ENCODE measurements at places on chromosomes 5 and 9.
A peak's percentile ranks its signal among the peaks of the same experiment; 100 is the strongest.

DNA sequence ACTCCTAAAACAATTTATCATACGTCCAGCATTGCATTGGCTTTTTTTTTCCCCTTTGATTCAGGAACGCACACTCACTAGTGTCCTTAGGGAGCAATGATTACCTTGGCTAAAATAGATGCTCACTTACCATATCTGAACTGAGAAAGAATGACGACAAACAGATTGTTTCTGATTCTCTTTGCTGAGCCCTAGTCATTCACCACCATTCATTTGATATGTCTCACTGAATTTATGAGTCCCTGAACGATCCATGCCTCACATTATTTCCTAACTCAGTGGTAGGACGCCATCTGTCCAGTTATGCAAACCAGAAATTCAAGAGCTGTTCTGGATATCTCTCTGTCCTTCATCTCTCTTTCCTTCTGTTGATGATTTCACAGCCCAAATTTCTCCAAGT lies 39.3 kb upstream of the DAB2 start:
- no peak for DNase-seq

- no peak for DNase-seq
Measured at GRCh38 chr9:124344291-124345050, 70.8 kb downstream of the PSMB7 start.

DNA sequence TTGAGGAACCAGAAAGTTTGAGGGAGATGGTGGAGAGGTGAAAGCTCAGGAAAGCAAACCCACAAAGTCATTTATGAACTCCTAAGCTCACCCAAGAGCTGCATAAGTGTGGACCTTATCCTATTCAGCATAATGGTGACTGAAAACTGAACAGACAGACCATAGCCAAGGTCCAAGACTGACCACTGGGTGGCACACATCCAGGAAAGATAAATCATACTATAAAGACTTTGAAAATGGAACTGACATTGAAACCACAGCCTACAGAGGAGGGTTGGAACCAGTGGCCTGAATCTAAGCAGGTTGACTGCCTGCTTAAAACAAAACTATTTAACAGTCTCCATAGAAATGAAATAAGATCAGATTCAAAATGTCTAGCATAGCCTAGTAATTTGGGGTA lies 121.0 kb upstream of the RGS7BP start:
- no peak for DNase-seq

DNA sequence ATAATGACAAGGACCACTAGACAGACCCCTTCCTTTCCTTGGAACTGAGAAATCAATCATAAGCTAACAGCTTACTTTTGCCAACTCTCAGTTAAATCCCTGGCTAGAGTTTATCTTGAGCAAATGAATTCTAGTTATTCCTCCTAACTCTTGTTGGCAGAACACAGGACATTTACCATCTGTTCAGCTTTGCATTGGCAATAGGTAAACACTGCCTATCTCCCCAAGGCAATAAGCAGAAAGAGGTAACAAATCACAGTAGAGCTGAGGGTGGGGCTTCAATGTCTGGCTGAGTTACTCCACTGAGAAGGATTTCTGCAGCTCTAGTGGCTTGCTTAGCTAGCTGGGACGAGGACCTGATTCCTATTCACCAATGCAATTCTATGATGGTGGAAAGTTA lies 503.3 kb upstream of the GRIA1 start:
- no peak for DNase-seq

DNA sequence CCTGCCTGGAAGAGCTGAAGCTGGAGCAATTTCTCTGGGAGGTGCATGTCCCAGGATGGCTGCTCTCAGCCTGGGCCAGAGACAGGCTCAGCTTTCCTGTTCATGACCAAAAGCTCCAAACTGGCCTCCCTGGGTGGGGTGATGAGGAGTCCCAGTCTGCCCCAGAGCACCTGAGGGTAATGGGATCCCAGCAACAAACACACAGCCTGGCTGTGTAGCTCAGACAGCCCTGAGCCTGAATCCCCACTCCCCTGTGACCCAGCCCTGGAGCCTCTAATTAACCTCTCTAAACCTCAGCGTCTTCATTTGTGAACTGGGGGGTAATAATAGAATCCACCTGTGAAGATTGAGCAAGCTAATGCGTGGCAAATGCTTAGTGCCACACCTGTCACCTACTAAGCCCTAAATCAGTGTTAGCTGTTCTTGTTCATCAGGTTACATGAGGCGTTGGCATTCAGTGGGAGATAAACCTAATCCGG lies 67.5 kb downstream of the HSPA4 start:
- DNase-seq: no peak

- DNase-seq: no peak
Measured at GRCh38 chr5:73464016-73464745, 15.6 kb upstream of the FOXD1 start.

- no peak for DNase-seq
Measured at GRCh38 chr9:120331913-120332312, 248.1 kb downstream of the CDK5RAP2 start.

DNA sequence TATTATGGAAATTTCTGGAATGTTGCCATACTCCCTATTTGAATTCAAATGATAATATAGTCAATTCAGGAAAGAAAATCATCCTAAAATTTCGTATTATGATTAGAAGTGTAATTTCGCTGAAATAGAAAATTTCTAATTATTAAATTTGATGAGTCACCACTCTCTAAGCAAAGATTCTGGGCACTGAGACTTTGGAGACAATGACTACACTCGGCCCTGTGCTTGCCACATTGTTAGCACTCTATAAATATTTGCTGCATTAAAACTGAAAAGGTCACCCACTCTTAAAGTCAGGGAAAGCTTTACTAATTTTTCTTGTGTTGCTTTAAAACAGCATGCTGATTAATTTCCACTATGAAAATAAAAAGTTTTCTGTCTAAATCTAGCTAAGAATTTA lies 240.3 kb downstream of the TLE4 start:
- no peak for DNase-seq

DNA sequence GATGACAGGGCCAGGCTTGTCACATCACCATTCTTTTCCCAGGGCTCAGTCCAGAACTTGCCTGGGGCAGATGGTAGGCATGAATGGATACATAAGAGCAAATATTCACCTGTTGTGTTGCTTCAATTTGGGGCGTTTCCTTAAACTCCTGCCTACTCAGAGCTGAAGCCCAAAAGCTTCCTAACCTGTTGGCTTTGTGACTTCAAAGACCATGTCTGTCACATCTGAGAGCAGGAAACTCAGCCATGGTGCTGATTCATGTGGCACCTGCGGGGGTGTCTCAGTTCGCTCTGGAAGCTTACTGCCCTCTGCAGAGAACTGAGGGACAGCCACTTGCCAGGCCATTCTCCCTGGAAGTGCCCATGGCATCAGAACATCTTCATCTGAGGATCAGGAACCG lies 246.6 kb downstream of the HSPA4 start:
- no peak for DNase-seq

- DNase-seq: peak; percentile 29
Measured at GRCh38 chr5:177130211-177131018, 3.2 kb upstream of the NSD1 start.

GRCh38 chr9:16272776-16273175 lies 597.7 kb downstream of the BNC2 start:
- DNase-seq: no peak

GRCh38 chr9:38036359-38037084 lies 32.5 kb downstream of the SHB start:
- DNase-seq: no peak

DNA sequence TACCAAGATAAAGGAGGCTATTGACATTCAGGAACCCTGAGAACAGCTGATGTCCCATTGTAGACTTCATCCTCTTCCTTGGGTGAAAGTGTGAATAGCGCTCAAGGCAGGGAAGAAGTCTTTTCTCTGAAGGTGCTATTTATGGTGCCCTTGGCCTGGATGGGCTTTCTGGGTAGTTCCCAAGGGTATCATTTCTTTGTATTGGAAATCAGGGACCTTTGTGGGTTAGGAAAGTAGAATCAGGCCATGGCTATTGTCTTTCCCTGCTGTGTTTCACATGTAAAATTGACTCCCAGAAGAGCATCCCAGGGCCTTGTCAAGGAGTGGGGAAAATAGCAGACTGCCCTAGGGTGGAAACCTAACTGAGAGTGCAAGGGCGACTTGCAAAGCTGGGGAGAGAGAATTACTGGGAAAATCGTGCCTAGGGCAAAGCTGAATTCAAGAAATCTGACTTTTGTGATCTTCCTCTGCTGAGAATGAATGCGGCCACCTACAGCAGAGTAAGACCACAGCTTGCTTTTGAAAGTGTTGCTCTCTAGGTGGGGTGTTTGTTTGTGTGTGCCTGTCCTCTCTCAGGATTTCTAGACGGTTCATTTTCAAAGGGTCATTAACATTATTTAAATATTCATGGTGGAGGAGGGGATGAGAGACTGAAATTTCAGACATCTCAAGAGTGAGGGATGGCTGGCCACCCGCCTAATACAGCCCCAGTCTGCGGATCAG lies 160.6 kb downstream of the C9orf152 start:
- no peak for DNase-seq

- DNase-seq: no peak
Measured at GRCh38 chr5:111996574-111996973, 239.6 kb upstream of the NREP start.

GRCh38 chr5:124504081-124504916 lies 242.1 kb downstream of the ZNF608 start:
- DNase-seq: no peak

- no peak for DNase-seq
Measured at GRCh38 chr5:35363387-35363965, 133.2 kb upstream of the PRLR start.

DNA sequence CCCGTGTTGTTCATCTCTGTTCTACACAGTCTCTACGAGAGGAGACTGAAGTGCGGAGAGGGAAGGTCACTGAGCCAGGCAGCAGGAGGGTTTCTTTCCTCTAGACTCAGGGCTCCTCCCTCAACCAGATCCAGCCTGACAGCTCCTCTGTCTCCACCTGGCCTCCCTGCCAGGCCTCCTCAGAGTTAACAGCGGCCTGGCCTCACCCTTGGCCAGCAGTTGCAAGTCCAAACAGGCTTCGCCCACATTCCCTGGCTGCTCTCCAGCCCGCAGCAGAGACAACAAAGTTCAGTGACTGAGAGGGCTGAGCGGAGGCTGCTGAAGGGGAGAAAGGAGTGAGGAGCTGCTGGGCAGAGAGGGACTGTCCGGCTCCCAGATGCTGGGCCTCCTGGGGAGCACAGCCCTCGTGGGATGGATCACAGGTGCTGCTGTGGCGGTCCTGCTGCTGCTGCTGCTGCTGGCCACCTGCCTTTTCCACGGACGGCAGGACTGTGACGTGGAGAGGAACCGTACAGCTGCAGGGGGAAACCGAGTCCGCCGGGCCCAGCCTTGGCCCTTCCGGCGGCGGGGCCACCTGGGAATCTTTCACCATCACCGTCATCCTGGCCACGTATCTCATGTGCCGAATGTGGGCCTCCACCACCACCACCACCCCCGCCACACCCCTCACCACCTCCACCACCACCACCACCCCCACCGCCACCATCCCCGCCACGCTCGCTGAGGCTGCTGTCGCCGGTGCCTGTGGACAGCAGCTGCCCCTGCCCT lies at the start of gene HRCT1:
TSS of gene HRCT1 (plus strand) at position 291 of the 768 bp plus-strand sequence. CDS start at position 377, 86 bp downstream.
- DNase-seq: peak; percentile 91

- DNase-seq: peak; percentile 60
Measured at GRCh38 chr9:101737705-101738565, 512 bp downstream of the GRIN3A start.

GRCh38 chr5:82313016-82313415 lies 34.9 kb upstream of the RPS23 start:
- DNase-seq: no peak

GRCh38 chr9:73038613-73039012 lies 85.8 kb upstream of the ALDH1A1 start:
- DNase-seq: no peak

DNA sequence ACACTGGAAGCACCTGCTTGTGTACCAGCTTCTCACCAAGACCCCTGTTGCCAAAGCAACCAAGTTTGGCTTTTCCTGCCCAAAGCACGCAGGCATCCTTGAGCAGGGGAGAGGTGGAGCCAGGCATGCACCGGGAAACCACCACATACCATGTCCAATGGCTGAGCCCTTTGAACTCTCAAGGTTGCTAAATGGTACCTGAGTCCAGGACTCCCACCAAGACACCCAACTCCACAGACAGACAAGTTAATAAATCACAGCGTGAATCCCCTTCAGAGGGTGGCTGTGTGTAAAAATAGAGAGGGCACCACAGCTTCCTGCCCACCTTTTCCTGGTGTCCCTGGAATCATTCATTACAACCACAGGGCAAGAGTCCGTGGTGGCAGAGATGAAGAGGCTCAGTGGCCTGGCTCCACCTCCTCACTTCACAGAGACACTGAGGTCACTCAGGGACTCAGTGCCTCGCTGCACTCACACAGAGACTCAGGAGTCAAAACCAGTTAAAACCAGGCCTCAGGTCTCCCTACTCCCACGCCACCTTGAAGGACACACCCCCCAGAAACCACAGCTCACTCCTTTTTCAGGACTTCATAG lies 143.7 kb downstream of the C5orf15 start:
- no peak for DNase-seq

DNA sequence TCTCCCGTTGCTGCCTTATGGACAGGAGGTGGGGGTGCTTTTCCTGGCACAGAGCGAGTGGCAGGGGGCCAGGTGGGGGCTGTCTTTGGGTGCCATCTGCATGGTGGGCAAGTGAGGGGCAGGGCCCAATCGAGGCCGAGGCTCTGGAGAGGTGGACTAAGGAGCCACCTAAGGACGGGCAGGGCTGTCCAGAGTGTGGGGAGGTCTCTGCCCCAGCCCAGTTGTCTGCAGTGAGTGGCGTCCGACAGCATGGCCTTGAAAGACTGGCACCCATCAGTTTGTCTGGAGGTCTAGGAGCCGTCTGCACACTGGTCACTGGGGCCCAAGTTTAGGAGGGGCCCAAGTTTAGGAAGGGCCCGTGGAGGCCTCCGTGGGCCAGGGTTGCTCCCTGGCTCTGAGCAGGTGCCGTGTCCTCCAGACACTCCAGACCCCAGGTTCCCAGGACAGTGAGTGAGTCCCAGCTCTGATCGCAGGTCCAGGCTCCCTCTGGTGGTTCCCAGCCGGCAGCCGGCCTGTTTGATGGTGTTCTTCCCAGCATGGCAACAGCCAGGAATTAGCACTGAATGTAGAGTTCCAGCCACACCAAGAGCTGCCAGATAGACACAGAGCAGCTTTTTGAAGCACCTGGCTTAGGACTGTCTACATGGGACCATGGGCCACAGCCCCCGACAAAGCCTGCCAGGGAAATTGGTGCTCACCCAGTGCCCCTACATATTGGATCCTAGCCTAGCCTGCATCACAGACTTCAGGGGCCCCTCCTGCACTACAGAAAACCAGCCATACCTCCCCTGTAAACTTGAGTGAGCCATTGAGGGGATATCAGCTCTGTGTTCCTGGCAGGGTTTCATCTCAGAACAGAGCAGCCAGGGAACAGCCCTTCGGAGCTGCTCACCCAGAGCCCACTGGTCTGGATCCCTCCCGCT lies 120.9 kb downstream of the WNK2 start:
- peak; percentile 51 for DNase-seq

DNA sequence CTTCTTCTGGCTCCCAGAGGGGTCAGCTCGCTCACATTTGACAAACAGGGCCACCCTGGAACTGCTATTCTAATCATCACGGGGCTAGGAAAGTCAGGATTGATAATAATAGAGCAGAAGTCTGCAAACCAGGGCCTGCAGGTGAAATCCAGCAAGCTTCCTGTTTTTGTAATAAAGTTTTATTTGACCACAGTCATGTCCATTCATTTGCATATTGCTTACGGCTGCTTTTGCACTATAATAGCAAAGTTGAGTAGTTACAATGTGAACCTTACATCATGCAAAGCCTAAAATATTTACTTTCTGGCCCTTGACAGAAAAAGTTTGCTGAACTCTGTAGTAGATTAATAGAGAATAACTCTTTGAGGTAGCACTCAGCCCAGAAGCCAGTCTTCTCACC lies 63.2 kb upstream of the CTXN3 start:
- no peak for DNase-seq

Data from pancreas (tissue), 10 donors.